ENCODE measurements at places on chromosomes 7 and 10. TPM values are rescaled to one million over a fixed set of nuclear protein-coding genes. Genes with fewer than 3 reads are reported as not detected.

DNA sequence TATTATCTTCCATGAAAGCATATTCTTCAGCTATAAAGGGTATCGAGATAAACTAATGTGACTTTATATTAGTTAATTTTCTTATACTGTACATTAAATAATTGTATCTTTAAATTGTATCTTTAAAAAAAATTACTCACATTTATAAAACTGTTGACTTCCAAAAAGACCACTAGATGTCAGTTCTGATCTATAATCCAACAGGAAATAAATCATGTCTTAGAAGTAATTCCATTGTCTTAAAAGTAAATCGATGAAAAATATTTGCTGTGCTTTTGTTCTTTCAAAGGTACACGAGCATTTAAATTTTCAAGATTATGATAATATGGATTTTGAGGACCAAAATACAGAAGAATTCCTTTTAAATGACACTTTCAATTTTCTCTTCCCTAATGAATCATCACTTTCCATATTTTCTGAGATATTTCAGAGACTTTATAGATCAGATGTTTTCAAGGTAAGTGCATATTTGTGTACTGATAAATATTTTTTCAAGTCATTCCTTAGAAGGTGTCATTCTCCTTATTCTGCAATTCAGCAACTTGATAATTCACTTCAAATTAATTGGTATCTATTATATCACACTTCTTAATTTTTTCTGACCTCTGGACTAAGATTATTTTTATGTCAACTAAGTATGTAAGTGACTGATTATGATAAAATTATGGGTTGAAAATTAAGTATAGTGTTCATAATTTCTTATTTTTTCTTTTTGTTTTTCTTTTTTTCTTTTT, 138.5 kb downstream of the CPED1 start:
- no peak for DNase-seq

DNA sequence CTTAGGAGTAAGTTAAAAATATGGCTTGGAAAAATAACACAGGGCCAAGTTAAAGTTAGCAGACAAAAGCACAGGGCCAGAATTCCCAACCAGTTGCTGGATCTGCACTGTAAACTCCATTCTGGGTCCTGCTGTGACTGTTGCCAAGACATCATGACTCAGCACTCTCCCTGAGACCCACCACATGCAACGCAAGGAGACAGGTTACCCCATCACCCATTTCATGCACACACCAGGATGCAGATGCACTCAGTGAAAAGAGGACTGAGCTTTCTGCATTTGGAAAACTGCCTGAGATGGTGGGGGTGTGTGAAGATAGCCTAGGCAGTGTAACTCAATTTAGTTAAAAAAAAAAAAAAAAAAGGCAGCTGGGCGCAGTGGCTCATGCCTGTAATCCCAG, 97.6 kb upstream of the ZNF438 start:
- DNase-seq, result no peak

DNA sequence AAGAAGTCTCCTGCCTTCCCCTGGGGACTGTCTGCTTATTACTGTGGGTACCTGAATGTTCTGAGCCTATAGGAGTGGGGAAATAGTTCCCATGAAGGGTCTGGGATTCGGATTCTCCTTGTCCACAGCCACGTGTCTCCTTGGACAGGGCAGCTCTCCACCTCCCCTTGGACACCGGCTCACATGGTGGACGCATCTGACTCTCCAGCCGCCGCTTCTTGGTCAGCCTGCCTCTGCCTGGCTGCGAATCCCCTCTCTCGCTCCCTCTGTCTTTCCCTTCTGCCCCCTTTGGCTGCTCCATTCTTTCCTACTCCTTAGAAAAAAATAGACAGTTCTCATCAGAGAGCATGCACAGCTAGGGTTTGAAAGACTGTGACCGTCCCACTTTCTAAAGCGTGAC, 46.9 kb downstream of the JAKMIP3 start:
- DNase-seq, result no peak

GRCh38 chr10:94361171-94361794, 1.5 kb downstream of the NOC3L start:
- DNase-seq, result no peak

GRCh38 chr10:36380538-36380937, 738.4 kb upstream of the FZD8 start:
- no peak for DNase-seq

- DNase-seq, result no peak
Measured at GRCh38 chr10:126497672-126498071, 109.4 kb upstream of the ADAM12 start.

The OR2A42 gene
- total RNA-seq, result not detected

The PLEKHS1 gene
- total RNA-seq, result not detected

The TMEM184A gene
- not detected for total RNA-seq

The NPTX2 gene
- total RNA-seq, result not detected
